Epithelial cell of alveolus of lung (primary cell): ENCODE measurements at places on chromosomes 2 and 18. TPM values are rescaled to one million over a fixed set of nuclear protein-coding genes. Genes with fewer than 3 reads are reported as not detected.

The CYS1 gene
- total RNA-seq, result 0.39 TPM in 1 of 2 replicates, not detected in the other

The EVA1A gene
- total RNA-seq, result 4.9 and 50.7 TPM in 2 replicates

The NAT8 gene
- not detected in 2 replicates for total RNA-seq

The TBC1D8 gene
- total RNA-seq, result 1.9 and 5.0 TPM in 2 replicates

The GPAT2 gene
- 0.08 and 4.9 TPM in 2 replicates for total RNA-seq

The CDH20 gene
- total RNA-seq, result 0.13 TPM in 1 of 2 replicates, not detected in the other

The BCL11A gene
- total RNA-seq, result 2.5 and 5.4 TPM in 2 replicates

The CYP27A1 gene
- 13.3 and 30.4 TPM in 2 replicates for total RNA-seq

The PSMA8 gene
- not detected in 2 replicates for total RNA-seq

The SNX17 gene
- total RNA-seq, result 77.5 and 138 TPM in 2 replicates
